ENCODE measurements at places on chromosomes 3 and 15.

DNA sequence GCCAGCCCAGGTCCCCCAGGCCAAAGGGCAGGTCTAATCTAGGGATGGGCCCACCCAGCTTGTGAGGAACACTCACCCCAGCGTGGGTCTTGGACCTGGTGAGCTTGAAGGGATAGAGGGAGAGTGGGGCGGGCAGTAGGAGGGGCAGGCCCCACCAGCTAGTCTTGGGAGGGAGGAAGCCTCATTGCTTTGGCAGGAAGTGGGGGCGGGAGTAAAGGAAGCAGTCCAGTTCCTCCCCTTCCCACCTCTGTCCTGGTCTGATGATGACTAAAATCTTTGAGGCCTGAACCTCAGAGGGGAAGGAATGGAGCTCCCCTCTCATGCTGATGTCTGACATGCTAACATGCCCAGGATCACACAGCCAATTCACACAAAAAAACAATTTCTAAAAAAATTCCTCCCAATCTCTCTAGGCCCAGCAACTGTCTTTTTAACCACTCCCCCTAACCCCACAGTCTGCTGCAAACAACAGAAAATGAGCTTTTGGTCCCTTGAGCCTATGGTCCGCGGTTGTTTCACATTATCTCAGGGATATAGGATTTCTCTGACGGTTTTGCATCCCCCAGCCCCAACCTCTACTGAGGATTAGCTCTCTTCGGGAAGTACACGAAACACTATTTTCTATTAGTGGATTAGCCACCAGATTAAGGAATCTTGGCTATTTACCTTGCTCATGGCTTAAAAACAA is 30.7 kb upstream of the DUSP7 start:
- DNase-seq, result no peak

DNA sequence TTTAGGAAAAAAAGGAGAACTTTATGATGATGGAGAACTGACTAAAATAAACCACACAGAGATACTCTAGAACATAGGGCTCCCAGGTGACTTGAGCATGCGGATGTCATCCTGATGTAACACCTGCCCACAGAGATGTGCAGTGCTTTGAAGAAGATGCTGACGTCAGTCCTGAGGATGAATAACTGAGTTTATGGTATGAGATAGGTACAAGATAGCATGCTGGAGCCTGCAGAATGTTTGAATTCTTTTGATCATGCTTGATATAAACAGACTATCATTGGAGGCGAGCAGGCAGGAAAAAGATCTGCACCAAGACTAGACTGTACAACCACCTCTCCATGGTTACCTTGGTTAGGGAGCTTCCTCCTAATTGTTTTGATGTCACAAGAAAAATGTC is 12.4 kb downstream of the CCR4 start:
- DNase-seq, result no peak

DNA sequence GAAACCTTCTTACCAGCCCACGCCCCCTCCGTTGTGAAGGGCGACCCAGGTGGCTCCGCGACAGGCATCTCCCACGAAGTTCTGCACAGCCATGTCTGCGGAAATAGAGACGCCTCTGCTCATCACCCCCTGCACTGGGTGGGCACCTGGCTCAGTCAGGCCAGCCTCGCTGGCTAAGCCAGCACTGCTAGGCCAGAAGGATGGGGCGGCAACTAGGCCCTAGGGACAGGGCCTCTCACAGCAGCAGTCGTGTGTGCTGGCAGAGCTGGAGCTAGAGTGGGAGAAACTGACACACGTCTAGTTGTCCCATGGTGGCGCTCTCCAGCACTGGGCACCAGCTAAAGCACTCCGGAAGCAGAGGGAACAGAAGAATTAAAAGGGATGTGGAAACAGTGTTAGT is 12.5 kb upstream of the ZXDC start:
- DNase-seq, result no peak

- no peak for DNase-seq
These were observed 154.8 kb upstream of the TTC14 start for GRCh38 chr3:180447136-180447535.

DNA sequence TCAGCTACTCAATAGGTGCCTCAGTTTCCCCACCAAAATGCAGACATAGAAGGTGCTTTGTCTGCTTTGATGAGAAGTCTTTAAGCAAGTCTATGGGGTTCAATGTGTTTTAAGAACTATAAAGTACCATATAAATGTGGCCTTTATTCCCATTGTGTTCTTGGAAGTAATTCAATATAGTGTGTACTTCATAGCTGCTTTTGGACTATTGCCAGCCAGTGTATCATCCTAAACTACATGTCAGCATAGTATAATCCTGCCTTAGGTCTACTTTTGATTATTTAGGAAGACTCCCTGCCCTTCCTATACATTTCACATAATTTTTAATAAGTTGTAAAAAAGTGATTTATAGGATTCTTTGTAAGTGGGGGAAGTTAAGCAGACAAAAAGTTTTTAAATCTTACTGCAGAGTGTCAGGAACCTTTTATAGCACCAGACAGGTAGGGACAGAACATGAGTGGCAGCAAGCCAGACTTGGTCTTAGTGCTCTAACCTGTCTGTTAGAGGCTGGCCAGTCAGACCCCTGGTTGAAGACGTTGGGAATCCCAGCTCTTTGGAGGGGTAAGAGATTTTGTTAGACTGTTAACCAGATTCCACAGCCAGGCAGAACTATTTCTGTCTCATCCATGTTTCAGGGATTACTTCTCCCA is 48.4 kb downstream of the MLH1 start:
- no peak for DNase-seq

GRCh38 chr15:68782589-68783161 is 38.0 kb downstream of the ANP32A start:
- no peak for DNase-seq
